ENCODE measurements at places on chromosomes 3 and 15.

- DNase-seq = no peak
These were observed 141.2 kb upstream of the MANF start for GRCh38 chr3:51243924-51244323.

DNA sequence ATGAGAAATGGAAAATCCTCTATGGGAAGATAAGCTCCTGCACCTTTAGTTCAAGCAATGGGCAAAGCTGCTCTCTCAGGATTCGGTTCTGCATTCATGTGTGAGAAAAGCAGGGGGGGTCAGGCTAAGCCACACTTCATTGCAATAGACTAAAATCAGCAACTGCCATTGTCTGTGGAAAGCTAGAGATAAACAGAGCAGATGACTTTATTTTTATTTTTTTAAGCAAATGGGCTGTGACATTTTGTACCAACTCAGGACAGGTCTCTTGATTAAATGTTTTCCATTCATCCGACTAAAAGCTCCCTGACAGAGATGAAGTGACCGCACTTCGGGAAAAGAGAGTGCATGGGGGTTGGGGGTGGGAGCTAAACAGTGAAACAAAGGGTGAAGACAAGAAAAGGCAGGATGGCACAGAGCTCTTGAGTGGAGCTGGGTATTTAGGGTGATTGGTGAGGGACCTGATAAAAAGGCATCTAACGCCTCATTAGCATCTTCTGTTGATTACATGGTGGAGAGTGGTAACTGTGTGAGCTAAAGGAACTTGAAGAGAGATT is 987.4 kb downstream of the TUSC7 start:
- DNase-seq = no peak

GRCh38 chr3:125057186-125057850 is 1.5 kb upstream of the HEG1 start:
- no peak for DNase-seq

GRCh38 chr3:8282541-8283165 is 219.0 kb upstream of the LMCD1 start:
- DNase-seq = no peak

DNA sequence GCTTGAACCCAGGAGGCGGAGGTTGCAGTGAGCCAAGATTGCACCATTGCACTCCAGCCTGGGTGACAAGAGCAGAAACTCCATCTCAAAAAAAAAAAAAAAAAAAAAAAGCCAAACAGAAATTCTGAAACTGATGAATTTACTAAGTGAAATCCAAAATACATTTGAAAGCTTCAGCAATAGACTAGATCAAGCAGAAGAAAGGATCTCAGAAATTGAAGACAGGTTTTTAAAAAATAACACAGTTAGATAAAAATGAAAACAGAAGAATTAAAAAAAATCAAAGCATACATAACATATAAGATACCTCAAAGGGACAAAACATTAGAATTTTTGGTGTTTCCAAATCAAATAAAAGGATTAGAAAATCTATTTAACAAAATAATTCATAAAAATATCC is 114.4 kb downstream of the TP63 start:
- no peak for DNase-seq

GRCh38 chr15:37979671-37980409 is 45.4 kb downstream of the TMCO5A start:
- DNase-seq = no peak
